Activated naive CD8-positive, alpha-beta T cell treated with anti-CD3 and anti-CD28 coated beads for 36 hours (primary cell): ENCODE measurements at places on chromosomes 16 and 17. TPM values are rescaled to one million over a fixed set of nuclear protein-coding genes. Genes with fewer than 3 reads are reported as not detected.

DNA sequence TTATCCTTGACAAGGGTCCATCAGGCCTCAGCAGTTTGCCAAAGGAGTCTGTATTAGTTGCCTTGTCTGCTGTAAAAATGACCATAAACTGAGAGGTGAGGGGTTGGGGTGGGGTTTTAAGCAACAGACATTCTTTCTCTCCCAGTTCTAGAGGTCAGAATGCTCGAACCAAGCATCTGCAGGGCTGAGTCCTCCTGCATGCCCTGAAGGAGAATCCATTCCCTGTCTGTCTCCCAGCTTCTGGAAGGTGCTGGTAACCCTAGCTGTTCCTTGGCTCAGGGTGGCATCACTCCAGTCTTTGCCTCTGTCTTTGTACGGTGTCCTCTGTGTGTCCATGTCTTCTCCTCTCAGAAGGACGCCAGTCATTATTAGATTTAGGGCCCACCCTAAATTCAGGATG is 17.5 kb upstream of the IRF8 start:
- H3K4me3 ChIP-seq = no peak overlapping the region
- peaks cover 44% of the 10 kb centered on the region for H3K4me1 ChIP-seq
- H3K36me3 ChIP-seq = no peaks in the 10 kb centered on the region
- peaks cover 14% of the 10 kb centered on the region for H3K27me3 ChIP-seq
- no peak overlapping the region for H3K27ac ChIP-seq
- DNase-seq = no peak

DNA sequence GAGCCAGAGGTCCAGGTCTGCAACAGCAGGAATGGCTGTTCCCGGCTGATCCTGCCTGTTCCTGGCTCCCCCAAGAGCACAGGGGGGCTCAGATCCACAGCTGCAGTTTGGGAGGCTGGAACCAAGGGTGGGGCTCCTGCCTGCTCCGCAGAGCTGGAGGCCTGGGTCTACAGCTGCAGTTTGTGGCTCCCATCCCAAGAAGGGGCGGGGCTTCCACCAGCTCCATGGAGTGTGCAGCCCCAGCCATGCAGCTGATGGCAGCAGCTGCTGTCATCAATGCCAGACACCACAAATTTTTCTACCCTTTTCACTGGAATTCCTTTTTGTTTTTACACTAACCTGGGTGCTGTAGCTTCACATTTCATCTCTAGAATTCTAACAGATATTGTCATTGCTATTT is 135.4 kb upstream of the KIF2B start:
- no peak for DNase-seq
- no peaks in the 10 kb centered on the region for H3K27me3 ChIP-seq
- no peaks in the 10 kb centered on the region for H3K36me3 ChIP-seq
- no peaks in the 10 kb centered on the region for H3K4me1 ChIP-seq
- H3K27ac ChIP-seq = no peak overlapping the region
- no peak overlapping the region for H3K4me3 ChIP-seq

FBXW10 gene
- total RNA-seq = not detected

- no peak overlapping the region for H3K4me3 ChIP-seq
- H3K4me1 ChIP-seq = no peaks in the 10 kb centered on the region
Measured at GRCh38 chr17:6514371-6514770, 42.0 kb downstream of the PITPNM3 start.

DNA sequence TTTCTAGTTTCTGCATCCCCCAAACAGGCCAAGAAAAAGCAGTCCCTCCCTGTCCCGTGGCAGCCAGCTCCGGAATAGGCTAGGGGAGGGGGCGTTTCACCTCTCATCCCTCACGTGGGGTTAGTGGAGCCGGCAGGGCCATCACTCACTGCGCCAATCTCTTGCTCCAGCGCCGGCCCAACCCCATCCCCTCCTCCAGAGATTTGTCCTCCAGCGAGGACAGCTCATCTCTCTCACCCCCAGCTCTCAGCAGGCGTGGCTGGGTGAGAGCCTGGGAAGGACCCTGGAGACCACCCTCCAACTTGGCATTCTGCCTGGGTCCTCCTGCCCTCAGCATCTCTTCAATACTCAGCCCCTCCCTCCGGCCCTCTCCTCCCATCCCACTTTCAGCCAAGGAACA is 74.1 kb downstream of the TMEM132E start:
- H3K36me3 ChIP-seq = no peaks in the 10 kb centered on the region
- H3K27ac ChIP-seq = no peak overlapping the region
- H3K4me1 ChIP-seq = no peaks in the 10 kb centered on the region
- H3K4me3 ChIP-seq = no peak overlapping the region

OTOP3 gene
- not detected for total RNA-seq

CES3 gene
- total RNA-seq = 0.80 TPM

- H3K4me1 ChIP-seq = peaks cover 34% of the 10 kb centered on the region
- no peak overlapping the region for H3K4me3 ChIP-seq
- H3K27me3 ChIP-seq = no peaks in the 10 kb centered on the region
- H3K27ac ChIP-seq = no peak overlapping the region
- no peaks in the 10 kb centered on the region for H3K36me3 ChIP-seq
- no peak for DNase-seq
Measured at GRCh38 chr17:83203073-83203471, 123.7 kb downstream of the METRNL start.

C16orf82 gene
- not detected for total RNA-seq

TBC1D26 gene
- total RNA-seq = 0.45 TPM

ELMO3 gene
- 4.3 TPM for total RNA-seq

GRCh38 chr17:17700251-17700969 is 19.2 kb downstream of the RAI1 start:
- no peak overlapping the region for H3K27ac ChIP-seq
- no peak for DNase-seq
- H3K4me1 ChIP-seq = peaks cover 46% of the 10 kb centered on the region
- no peak overlapping the region for H3K4me3 ChIP-seq
- H3K36me3 ChIP-seq = peaks cover 5% of the 10 kb centered on the region
